IPS DF 6.9 (cell line): ENCODE measurements at places on chromosomes 2 and 18.

- H3K4me1 ChIP-seq = peaks cover 3% of the 10 kb centered on the region
- H3K27me3 ChIP-seq = peaks cover 43% of the 10 kb centered on the region
- no peak overlapping the region for H3K27ac ChIP-seq
Measured at GRCh38 chr2:46298522-46299353, 1.5 kb downstream of the EPAS1 start.

DNA sequence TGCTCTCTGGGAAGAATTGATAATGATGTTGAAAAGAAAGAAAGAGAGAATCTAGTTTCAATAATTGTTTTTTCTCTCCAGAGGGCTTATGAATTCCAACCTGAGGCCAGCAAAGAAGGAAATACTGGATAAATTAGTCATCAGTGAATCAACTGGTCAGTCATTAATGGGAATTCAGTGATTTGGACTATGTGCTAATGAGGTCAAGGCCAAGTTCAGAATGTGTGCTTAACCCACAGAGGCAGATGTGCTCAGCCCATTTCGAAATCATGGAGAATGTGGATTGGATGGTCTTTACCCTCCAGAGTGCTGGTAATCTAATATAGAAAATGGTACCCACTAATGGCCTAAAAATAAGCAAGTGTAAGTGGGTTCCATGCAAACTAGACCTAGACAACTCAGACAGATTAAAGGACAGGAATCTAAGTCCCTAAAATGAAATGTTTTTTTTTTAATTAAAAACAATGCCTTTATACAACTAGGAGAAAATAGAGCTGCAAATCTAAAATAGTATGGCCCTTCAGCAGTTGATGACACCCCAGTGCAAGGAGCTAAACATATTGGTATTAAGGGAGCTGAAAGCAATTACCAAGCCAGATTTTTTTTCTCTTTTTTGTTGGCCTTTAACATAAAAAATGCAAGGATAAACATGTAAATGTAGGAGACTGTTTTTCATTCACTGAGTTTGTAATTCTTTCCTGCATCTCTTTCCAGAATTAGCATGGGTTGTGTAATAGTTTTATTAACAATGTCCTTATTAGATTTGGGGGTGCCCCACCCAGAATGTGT lies 296.9 kb downstream of the SATB2 start:
- no peak for DNase-seq
- no peaks in the 10 kb centered on the region for H3K36me3 ChIP-seq
- no peak overlapping the region for H3K27ac ChIP-seq
- H3K4me3 ChIP-seq = no peak overlapping the region
- H3K4me1 ChIP-seq = peaks cover 1% of the 10 kb centered on the region; the same call in 1 of the 2 replicates
- no peaks in the 10 kb centered on the region for H3K27me3 ChIP-seq

- H3K4me1 ChIP-seq = peaks cover 3% of the 10 kb centered on the region; the same call in 1 of the 2 replicates
- H3K4me3 ChIP-seq = no peak overlapping the region
- no peak for DNase-seq
- no peaks in the 10 kb centered on the region for H3K36me3 ChIP-seq
Measured at GRCh38 chr2:7900593-7900992, 781.3 kb upstream of the ID2 start.

GRCh38 chr2:158131919-158132566 lies 30.4 kb downstream of the UPP2 start:
- H3K36me3 ChIP-seq = no peaks in the 10 kb centered on the region
- H3K4me3 ChIP-seq = no peak overlapping the region
- H3K27ac ChIP-seq = no peak overlapping the region
- H3K4me1 ChIP-seq = no peaks in the 10 kb centered on the region
- no peaks in the 10 kb centered on the region for H3K27me3 ChIP-seq

DNA sequence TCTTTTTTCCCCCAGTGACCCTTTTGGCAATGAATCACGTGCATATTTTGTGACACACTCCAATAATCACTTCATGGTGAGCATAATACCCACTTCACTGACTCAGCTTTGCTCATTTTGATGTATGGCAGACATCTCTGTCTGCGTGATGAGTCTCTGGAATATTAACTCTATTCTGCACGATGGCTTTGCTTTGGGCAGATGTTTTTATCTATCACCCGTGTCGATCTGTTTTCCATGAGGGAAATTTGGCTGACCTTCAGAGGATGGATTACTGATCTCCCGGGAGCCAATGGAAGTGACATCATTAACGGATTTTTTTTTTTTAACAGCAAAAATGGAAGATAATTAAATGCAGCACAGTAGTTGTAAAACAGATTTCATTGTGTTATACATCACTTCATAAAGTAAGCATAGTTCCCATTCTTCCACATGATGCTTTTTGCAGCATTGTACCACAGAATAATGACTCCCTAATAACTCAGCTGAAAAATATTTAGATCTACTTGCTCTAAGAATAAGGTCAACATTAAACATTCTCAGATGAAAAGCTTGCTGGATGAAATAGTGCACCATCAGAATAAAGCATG lies 29.8 kb downstream of the CDC42EP3 start:
- DNase-seq = no peak
- H3K27ac ChIP-seq = no peak overlapping the region
- H3K27me3 ChIP-seq = no peaks in the 10 kb centered on the region
- no peaks in the 10 kb centered on the region for H3K4me1 ChIP-seq
- H3K36me3 ChIP-seq = no peaks in the 10 kb centered on the region

DNA sequence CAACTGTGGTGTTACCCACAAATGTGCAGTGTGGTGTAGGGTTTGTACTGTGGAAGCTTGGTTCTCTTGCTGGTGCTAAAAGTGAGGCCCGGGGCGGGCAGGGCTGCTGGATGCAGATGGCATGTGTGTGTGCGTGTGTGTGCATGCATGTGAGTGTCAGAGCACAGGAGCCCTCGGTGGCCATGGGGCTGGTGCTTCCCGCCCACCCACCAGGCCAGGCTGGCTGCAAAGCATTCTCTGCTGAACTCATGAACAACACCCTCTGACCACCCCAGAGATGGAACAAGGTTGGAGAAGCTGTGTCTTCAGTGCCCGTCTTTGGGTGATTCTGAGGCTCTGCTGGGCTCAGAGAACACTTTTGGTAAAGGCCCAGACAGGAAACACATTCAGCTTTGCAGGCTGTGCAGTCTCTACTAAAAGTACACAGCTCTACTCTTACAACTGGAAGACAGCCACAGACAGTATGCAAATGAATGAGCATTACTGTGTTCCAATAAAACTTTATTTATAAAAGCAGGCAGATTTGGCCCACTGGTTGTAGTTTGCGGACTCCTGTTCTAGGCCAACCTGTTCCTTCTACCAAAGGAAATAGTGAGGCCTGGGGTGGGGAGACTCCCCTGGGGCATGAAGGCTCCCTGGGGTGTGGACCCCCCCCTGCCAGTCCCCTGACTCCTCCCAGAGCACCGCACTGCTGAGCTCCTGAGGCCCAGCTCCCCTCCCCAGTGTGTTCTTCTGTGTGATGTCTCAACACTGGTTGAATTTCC lies 225.3 kb upstream of the HDAC4 start:
- no peak overlapping the region for H3K27ac ChIP-seq
- H3K27me3 ChIP-seq = no peaks in the 10 kb centered on the region
- no peak for DNase-seq
- H3K4me1 ChIP-seq = peaks cover 5% of the 10 kb centered on the region
- H3K4me3 ChIP-seq = no peak overlapping the region
- no peaks in the 10 kb centered on the region for H3K36me3 ChIP-seq

- H3K27me3 ChIP-seq = no peaks in the 10 kb centered on the region
- DNase-seq = no peak
- H3K4me3 ChIP-seq = no peak overlapping the region
- H3K4me1 ChIP-seq = no peaks in the 10 kb centered on the region
- no peaks in the 10 kb centered on the region; the same call in 1 of the 2 replicates for H3K36me3 ChIP-seq
- H3K27ac ChIP-seq = no peak overlapping the region
Measured at GRCh38 chr2:151619337-151619989, 114.8 kb downstream of the NEB start.

- H3K27me3 ChIP-seq = no peaks in the 10 kb centered on the region
- no peak overlapping the region for H3K4me3 ChIP-seq
- no peak for DNase-seq
- no peaks in the 10 kb centered on the region for H3K36me3 ChIP-seq
Measured at GRCh38 chr2:225032246-225032645, 10.0 kb downstream of the DOCK10 start.

DNA sequence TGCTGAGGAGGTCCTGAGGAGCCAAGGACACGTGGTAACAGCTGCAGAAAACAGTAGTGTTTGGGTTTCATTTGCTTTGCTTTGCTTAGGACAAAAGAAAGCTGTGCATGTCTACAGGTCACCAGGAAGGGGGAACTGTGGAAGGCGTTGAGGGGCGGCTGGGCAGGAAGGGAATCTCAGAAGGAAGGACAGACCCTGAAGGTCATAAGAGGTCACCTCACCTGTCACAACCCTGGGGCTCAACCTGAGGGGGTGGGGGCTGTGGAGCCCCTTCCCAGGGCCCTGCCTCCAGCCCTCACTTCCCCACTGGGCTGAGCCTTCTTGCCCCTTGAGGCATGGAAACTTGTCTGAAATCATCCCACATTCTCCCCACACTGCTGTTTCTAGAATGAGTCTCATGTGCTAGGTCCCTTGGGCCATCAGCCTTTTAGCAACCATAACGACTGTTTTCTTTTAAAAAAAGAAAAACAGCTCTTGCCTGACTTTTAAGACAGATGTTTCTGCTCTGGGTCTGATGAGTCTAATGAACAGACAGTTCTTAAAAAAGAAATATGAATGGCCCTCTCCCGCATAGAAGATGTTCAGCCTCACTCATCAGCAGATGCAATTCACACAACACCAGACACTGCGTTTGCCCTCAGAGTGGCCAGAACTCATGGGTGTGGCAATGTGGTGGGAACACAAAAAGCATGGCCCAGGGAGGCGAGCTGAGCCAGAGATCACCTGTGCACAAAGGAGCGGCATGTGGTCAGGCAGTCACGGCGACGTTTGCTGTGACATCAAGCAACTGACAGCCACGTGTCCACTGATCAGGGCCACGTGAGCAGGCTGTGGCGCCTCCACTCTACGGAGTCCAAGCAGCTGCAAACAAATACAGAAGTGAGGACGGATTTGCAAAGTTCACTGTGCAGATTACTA lies 84.0 kb downstream of the SEPTIN10 start:
- no peaks in the 10 kb centered on the region for H3K27me3 ChIP-seq
- DNase-seq = no peak
- no peaks in the 10 kb centered on the region for H3K4me1 ChIP-seq
- no peak overlapping the region for H3K27ac ChIP-seq

DNA sequence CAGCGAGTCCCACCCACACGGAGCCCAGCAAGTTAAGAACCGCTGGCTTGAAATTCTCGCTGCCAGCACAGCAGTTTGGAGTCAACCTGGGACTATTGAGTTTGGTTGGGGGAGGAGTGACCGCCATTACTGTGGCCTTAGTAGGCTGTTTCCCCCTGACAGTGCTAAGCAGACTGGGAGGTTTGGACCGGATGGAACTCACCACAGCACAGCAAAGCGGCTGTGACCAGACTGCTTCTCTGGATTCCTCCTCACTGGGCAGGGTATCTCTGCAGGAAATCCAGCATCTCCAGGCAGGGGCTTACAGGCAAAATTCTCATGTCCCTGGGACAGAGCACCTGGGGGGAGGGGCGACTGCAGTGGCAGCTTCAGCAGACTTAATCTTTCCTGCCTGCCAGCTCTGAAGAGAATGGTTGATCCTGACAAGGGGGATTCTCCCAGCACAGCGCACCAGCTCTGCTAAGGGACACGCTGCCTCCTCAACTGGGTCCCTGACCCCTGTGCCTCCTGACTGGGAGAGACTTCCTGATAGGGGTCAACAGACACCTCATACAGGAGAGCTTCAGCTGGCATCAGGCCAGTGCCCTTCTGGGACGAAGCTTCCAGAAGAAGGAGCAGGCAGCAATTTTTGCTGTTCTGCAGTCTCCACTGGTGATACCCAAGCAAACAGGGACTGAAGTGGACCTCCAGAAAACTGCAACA lies 425.4 kb downstream of the NYAP2 start:
- H3K27ac ChIP-seq = no peak overlapping the region
- no peaks in the 10 kb centered on the region for H3K27me3 ChIP-seq
- no peak for DNase-seq
- peaks cover 2% of the 10 kb centered on the region; the same call in 1 of the 2 replicates for H3K4me1 ChIP-seq
- no peaks in the 10 kb centered on the region; the same call in 1 of the 2 replicates for H3K36me3 ChIP-seq
